BJ (cell line): ENCODE measurements at places on chromosomes 3 and 15.
A peak's percentile ranks its signal among the peaks of the same experiment; 100 is the strongest.

- DNase-seq = no peak
Measured at GRCh38 chr3:154122552-154122911, 1.3 kb downstream of the ARHGEF26 start.

GRCh38 chr3:48399387-48400172 is 27.6 kb downstream of the FBXW12 start:
- DNase-seq = no peak

DNA sequence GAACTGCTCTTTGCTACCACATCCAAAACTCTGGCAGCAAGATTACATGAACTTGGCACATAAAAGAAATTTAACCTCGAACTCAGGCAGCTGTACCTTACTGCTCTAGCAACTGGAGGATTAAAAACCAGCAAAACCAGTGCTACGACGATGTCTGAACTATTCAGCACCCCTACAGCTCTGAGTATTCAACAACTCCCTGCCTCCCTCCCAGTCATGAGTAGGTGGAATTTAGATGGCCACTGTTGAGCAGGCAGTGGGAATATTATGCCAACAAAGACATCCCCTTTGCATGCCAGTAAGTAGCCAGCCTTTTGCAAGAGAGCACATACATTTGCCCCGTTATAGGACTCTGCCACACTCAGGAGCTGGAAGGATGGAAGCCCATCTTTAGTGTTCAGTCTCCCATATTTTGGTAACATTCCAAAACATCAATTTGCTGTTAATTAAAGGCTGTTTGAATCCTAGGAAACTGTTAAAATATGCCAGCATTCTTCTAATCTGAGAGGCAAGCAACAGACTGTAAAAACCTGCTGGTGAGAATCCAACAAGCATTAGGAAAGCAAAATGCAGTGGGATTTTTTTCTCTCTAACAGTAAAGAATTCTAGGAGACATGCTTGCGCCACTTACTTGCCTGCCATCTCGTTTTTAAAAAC is 85.4 kb downstream of the ZNF385D start:
- no peak for DNase-seq

DNA sequence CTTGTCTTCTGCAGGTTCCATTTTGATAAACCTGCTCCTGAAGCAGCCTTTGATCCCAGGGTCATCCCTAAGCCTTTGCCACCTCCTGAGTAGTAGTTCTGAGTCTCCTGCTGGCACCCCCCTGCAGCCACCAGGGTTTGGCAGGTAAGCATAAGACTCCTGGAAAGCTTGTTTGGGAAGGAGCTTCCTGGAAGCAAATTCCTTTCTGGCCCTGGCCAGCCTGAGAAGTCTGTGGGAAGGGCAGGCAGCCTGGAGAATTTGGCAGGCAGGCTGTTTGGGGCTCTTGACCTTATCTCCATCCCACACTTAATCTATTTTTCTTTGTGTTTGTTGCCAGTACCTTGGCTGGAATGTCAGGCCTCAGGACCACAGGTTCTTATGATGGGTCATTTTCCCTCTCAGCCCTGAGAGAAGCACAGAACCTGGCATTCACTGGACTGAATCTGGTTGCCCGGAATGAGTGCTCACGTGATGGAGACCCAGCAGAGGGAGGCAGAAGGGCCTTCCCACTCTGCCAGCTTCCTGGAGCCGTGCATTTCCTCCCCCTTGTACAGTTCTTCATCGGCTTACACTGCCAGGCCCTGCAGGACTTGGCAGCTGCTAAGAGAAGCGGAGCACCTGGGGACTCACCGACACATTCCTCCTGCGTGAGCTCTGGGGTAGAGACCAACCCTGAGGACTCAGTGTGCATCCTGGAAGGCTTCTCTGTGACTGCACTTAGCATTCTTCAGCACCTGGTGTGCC is 13.4 kb downstream of the ATRIP start:
- DNase-seq = no peak

DNA sequence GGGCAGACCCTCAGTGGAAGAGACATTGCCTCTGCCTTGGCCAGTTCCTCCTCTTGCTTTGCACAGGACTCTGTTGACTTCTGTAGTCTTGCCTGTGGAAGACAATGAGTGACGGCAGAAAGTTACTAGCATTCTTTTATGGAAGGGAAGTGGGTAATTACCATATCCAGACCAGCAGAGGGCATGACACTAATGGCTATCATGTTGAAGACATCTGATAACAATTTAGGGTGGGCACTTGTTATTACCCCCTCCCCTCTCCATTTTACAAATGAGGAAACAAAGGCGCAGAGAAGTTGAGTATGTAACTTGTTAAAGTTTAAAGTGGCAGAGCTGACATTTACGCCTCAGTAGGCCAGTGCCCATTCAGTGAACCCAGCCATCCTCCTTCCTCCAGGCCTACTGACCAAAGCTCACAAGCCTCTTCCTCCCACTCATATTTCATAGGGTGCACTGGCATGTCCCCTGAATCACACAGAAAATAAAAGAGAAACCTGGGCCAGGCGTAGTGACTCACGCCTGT is 48.2 kb upstream of the FMN1 start:
- no peak for DNase-seq

DNA sequence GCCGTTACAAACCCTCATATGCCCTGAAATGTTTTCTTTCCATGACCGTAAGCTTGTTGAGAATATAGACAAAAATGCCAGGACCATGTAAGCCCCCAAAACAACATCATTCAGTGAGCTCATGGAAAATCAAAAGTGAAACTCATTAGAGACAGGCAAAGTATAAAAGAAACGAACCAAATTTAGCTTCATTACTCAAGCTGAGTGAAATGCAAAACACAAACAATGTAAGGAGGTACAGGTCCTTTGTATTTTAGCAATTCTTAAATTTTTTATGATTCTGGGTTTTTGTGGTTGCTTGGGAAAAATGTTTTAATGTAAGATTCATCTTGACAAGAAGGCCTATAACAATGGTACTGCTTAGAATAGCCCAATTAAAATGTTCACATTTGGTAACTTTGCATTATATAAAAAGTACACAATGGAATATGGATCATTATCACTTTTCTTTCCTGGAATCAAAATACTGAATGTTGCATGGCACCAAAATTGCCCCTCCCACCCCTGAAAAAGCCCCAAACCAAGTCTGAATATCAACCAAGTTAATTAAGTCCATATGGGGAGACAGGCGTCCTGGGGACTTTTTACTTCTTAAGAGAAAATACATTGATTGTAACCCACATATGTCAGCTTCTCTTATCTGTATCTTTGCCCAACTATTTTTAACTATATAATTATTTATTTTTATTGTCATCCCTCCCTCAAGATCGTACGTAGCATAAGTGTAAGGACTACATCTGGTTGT is 247.7 kb upstream of the CDIN1 start:
- peak; percentile 16 for DNase-seq

- no peak for DNase-seq
Measured at GRCh38 chr15:58724466-58724865, 25.0 kb downstream of the ADAM10 start.

- DNase-seq = no peak
Measured at GRCh38 chr3:63943678-63944077, 31.5 kb upstream of the SCAANT1 start.

DNA sequence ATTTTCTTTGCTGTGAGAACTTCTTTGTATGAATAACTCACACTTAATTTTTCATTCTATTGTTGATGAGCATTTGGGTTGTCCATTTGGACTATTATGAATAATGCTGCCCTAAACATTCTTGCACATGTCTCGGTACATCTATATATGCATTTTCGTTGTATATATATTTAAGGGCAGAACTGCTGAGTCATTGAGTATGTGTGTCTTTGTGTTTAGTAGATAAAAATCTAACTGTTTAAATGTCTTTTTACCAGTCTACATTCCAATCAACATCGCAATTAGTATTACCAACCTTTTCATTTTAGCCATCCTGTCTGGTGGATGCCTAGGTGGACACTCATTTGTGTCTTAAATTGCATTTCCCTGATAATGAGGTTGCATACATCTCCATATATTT is 144.4 kb downstream of the UACA start:
- no peak for DNase-seq

DNA sequence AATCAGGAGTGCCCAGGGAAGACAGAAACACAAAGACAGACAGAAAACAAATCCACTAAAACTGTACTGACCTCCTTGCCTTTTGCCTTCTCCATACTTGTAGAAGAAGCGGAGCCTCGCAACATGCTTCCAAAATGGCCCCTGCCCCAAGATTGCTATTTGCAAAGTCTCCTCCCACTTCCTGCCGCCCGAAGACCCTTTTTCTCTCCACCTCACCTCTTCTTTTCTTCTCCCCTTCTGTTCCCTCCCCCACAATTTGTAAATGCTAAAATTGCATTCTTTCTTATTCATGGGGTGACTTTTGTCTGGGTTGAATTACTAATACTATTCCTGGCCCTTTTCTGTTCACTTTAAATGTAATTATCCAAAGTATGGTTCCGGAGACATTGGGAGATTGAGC is at the start of gene DPPA4:
TSS of gene DPPA4 (minus strand) at position 154 of the 400 bp plus-strand sequence. CDS start at position 125, 29 bp downstream.
- no peak for DNase-seq

GRCh38 chr3:175432376-175433025 is 573.4 kb downstream of the NAALADL2 start:
- DNase-seq = no peak

DNA sequence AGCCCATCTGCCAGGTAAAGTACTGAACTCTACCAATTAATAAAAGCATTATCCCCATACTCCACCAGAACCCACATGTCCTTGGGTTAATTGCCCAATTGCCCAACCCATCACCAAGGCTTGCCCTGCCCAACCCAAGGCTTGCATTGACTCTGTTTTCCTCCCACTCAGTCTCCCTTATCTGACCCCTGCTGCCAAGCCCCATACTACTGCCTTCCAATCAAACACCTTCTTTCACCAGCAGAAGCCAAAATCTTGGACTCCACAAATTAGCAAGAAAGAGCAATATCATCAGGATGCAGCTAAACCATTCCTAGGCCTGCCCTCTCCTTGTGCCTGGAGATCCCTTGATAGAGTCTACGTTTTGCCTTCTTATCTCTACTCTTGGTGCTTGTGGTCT is 602.9 kb downstream of the NTRK3 start:
- DNase-seq = no peak

- DNase-seq = no peak
Measured at GRCh38 chr3:101813817-101814440, 34.9 kb downstream of the NXPE3 start.

DNA sequence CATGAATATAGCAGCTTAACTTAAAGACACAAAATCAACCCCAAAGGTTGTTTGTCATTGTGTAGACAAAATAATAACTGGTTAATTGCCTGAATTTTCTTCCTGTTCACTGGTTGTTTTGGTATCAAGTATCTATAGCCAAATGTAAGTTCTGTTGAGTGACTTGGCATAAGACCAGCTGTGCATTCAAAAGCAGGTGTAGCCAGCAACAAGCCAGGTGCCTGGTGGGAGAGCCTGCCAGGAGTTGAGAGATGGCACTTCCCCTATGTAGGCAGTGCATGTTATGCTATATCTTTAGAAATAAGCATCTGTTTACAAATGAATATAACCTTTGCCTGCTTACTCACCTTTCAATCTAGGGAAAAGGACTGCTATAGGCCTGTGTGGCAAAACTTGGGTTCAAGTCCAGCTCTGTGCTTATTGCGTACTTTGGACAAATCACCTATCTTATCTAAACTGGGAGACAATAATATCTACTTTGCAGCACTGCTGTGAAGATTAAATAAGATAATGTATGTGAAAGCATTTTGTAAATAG is 84.9 kb upstream of the TBL1XR1 start:
- DNase-seq = no peak

GRCh38 chr3:119635719-119636118 is 24.7 kb downstream of the POPDC2 start:
- DNase-seq = no peak
